Left renal cortex interstitium (tissue), 4 donors: ENCODE measurements at places on chromosomes 1 and 21. TPM values are rescaled to one million over a fixed set of nuclear protein-coding genes. Genes with fewer than 3 reads are reported as not detected.
A peak's percentile ranks its signal among the peaks of the same experiment; 100 is the strongest.

Gene ADAMTS1
- 76.9 TPM for polyA plus RNA-seq

GRCh38 chr1:115609021-115609420 is 32.7 kb upstream of the VANGL1 start:
- DNase-seq, result no peak

Gene FBXO28
- polyA plus RNA-seq, result 33.3 TPM

DNA sequence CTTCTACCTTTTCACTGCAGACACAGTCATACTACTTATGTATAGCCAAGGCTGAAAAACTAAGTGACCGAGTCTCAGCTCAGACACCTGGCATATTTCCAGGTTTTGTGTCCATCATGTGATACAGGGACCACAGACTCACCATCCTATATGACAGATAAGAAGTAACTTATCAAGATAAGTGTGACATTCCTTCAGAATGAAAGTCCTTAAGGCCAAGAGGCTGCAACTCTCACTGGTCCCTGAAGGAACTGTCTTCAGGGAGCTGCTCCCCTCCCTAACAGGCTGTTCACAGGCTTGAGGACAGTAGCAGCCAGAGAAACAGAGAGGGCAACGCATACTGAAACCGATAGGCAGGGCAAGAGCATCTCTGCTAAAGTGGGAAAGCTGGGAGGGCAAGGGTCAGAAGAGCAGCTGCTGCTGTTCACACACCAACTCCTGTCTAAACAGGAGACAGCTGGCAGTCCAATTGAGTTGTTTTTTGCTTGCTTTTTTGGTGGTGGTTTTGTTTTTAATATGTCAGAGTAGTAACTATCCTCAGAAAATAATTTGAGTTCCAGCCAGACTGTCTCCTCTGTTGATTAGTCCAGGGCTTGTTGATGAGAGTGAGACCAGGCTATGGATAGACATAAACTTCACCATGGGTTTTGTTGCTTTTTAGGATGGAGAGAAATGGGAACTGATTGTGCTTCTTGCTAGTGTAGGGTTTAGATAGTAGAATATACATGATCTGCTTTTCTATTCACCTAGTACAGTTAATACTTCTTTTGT is 67.7 kb downstream of the MACF1 start:
- no peak for DNase-seq

- no peak for DNase-seq
Measured at GRCh38 chr1:67953301-67953700, 97.1 kb downstream of the DIRAS3 start.

Gene ADORA3
- polyA plus RNA-seq, result 0.46 TPM

Gene CAPN9
- 1.7 TPM for polyA plus RNA-seq

- DNase-seq, result peak; percentile 53
Measured at GRCh38 chr1:167066333-167067122, 23.6 kb downstream of the GPA33 start.

Gene TP73
- 1.4 TPM for polyA plus RNA-seq

- DNase-seq, result no peak
Measured at GRCh38 chr1:94629259-94630181, 88.0 kb upstream of the F3 start.

Gene PCP4
- 14.4 TPM for polyA plus RNA-seq

DNA sequence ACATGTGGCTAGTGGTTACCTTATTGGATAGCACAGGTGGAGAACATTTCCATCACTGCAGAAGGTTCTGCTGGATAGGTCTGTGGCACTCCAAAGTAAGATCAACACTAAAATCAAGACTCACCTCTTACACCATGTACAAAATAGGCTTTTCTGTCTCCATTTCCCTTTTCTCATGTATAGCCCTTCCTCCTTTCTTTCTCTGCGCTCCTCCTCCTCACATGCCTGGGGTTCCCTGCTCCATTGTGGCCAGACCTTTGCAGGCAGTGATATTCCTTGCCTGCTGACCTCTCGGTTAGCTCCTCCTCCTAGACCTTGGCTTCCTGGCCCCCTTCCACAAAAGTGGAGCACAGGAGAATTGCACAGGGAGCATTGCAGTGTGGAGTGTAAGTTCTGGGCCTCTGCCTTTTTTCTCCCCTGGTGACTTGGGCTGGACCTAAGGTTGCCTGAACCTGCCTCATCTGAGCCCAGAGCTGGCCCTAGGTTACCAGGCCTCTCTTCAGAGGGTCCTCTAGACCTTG is 33.2 kb upstream of the RBM15 start:
- DNase-seq, result no peak

DNA sequence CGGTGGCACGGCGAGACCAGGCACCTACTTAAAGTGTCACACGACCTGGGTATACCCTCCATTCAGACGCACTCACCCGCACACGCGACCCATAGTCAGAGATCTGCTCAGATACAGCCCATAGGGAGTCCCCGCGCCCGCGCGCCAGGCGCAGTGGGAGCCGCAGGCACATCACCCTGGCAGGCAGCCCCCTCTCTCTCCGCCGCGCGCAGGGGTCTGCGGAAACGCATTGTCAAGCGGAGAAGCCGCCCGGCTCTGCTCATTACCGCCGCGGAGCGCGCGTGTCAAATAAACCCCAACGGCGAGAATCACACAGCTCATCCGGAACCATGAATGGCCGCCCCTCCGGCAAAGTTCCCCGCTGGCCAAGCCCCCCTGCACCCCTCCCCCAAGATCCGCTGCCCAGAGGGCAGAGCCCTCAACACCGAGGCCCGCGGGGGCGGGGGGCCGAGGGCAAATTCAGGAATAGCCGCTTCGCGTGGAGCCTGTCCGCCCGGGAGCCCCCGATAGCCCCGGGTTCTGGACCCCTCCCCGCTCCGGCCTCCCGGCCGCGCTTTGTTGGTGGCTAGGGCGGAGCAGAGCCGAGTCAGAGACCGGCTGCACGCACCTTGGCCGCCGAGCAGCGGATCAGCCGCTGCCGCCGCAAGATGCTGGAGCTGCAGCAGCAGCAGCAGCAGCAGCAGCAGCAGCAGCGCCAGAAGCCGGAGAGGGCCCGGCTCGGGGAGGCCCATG is 522 bp downstream of the LRP8 start:
- no peak for DNase-seq

Gene LCE1B
- polyA plus RNA-seq, result not detected

- no peak for DNase-seq
Measured at GRCh38 chr1:36222481-36223380, 1.5 kb upstream of the THRAP3 start.

Gene LRRC53
- polyA plus RNA-seq, result not detected

Gene ALPL
- 33.2 TPM for polyA plus RNA-seq

GRCh38 chr1:183424691-183425090 is 6.5 kb upstream of the NMNAT2 start:
- no peak for DNase-seq

GRCh38 chr1:193827516-193827915 is 641.1 kb upstream of the B3GALT2 start:
- no peak for DNase-seq

GRCh38 chr1:15352128-15352957 is 57.3 kb upstream of the EFHD2 start:
- no peak for DNase-seq

DNA sequence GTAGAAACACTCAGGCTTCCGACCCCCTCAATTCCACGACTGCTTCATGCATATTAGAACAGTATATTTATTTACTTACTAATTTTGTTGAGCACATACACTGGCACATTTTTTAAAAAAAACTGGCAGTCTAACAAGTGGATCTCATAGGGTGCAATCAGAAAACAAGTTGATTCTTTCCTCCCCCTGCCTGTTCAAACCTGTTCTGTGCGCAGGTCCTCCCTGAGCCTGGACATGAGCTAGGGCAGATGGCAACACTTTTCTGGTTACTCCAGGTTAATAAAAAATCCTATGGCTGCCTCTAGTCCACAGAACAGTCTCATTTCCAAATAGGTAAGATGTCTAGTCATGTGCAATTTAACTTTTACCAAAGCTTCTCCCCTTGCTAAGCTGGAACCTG is 18.6 kb downstream of the HSD11B1 start:
- DNase-seq, result no peak

DNA sequence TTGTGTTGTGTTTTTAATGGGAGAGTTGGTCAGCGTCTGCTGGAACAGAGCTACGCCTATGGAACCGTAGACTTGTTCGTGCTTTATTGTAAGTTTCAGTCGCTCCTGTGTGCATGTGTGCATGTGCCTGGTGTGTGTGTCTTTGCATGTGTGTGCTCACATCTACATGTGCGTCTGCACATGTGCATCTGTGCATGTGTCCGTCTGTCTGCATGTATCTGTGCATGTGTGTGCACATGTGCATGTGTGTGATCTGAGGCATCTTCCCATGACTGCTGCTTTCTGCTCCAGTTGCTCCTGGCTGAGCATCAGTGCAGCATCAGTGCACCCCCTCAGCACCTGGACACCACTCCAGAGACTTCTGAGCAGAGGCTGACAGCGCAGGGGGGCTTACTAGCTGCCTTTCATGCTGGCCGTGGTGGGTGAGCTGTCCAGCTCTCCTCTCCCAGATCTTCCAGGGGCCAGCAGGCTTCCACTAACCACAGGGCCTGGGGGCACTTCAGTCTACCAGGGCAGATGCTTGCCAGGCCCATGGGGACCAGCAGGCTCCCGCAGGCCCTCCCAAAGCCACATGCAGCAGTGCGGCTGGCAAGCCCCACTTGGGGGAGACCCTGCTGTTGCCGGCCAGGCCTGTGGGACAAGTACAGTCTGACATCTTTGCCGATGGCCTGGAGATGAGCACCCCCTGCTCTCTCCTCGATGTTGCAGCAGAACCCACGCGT is 47.8 kb upstream of the PCBP3 start:
- no peak for DNase-seq

DNA sequence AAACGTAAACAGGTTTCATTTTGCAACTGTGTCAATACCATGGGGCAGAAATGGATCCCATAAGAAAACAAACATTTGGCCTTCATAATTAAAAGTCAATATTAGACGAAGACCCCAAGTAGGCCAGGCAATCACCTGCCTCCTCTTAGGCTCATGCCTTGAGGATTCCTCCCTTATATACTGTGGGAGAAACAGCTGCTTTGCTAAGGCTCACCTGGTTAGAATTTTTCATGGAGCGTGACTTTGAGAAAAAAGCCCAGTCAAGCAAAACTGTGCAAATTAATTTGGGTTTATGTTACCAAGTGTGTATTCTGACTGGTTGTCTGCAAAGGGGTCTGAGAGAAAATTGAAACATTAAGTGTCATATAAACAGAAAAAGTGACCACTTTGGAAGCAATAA is 605.3 kb upstream of the USP24 start:
- no peak for DNase-seq

GRCh38 chr1:57082711-57083439 is 117.1 kb upstream of the C8B start:
- no peak for DNase-seq

DNA sequence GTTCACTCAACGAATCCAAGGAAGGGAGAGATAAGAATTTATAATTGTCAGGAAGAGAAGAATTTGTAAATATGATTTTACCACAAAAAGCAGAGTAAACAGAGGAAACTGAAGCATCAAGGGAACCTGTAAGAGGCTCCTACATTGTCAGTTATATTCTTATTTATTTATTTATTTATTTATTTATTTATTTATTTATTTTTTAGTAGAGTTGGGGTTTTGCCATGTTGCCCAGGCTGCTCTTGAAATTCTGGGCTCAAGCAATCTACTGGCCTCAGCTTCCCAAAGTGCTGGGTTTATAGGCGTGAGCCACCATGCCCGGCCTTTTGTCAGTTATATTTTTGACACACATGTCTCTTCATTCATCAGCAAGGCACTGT is 47.1 kb downstream of the FCRL3 start:
- no peak for DNase-seq

DNA sequence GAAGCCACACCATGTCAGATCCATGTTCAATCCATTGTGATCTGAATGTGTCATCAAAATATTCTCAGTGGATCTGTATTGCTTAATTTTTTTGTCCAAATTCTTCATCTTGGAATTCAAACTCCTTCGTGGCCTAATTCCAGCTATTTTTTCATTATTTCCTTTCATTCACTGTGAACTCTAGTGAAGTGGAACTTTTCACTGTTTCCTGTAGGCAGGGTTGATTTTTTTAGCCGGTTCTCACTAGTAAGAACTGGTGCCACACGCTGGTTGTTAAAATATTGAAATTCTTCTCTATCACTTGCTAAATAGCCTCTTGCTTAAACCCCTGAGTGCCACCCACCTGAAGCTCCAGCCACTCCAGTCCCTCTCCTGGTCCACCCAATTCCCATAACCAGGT is 7.6 kb upstream of the S100A11 start:
- DNase-seq, result no peak

- no peak for DNase-seq
Measured at GRCh38 chr21:43849532-43850299, 15.3 kb upstream of the AGPAT3 start.

Gene UHMK1
- polyA plus RNA-seq, result 35.1 TPM

DNA sequence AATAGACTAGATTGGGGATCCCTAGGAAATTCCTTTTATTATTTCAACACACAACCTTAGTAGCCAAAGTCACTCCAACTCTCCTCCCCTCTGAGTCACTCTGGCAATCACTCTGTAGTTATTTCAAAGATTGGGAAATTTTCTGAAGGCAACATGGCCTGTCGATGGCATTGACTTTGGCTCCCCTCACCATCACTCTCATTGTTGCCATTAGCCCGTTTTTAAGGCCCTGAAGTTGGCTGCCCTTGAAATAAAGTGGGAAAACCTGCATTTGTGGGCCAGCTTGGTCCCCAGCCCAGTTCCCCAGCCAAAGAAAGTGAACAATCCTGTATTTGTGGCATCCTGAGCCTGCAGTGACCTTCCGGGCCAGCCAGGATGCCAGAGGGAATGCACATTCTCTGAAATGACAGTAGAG is 52.5 kb downstream of the CDC7 start:
- DNase-seq, result no peak

Gene RGS4
- 8.2 TPM for polyA plus RNA-seq

DNA sequence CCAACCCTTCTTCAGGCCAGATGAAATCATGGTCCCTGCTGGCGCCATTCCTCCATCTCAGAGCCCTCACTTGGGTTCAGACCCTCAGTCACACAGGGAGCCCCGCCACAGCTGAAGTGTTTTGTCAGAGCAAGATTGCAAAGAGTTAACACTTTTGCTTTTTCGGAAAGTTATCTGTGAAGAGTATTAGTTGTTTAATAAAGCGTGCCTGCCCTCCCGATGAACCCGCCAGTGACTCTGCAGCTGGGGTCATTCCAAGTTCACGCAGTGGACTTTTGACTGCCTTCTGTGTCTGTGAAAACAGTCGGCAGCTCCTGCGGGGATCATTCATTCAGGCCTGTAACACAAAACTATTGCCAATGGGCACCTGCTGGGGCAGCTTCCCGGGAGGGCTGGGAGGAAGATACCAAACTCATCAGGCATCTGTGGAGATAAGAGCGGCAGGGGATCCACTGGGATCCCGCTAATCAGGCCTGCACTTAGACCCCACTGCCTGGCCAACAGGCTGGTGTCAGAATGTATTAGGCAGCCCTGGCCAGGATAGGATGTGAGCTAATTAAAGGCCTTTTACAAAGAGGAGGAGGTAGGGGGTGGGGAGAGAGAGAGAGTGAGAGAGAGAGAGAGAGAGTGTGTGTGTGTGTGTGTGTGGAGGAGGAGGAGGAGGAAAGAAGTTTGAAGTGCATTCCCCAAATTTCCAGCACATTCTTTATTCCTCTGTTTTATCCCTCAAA is 184.5 kb downstream of the DHRS3 start:
- peak; percentile 84 for DNase-seq

DNA sequence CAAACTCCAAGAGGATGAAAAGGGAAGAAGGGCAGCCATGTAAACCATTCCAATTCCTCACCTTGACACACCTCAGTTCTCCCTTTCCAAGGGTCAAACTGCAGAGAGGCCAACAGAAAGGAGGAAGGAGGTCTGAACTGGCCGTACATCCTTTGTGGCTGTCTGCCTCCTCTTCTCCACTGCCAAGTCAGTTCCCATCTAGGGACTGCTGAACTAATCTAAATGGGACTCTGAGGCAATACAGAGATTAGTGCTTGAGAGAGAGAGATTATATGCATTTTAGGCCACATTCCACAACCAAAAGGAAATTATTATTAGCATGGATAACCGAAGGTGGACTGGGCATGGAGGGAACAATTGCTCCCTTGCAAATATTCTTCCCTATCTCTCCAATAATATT is 2.7 kb downstream of the ARHGEF11 start:
- no peak for DNase-seq
